Activated naive CD8-positive, alpha-beta T cell treated with anti-CD3 and anti-CD28 coated beads, Interleukin-2, amount 50 U/mL, for 16 hours (primary cell): ENCODE measurements at places on chromosomes 11 and 22.

- no peak for DNase-seq
Observed at GRCh38 chr11:91219535-91219934, 996.7 kb upstream of the CHORDC1 start.

DNA sequence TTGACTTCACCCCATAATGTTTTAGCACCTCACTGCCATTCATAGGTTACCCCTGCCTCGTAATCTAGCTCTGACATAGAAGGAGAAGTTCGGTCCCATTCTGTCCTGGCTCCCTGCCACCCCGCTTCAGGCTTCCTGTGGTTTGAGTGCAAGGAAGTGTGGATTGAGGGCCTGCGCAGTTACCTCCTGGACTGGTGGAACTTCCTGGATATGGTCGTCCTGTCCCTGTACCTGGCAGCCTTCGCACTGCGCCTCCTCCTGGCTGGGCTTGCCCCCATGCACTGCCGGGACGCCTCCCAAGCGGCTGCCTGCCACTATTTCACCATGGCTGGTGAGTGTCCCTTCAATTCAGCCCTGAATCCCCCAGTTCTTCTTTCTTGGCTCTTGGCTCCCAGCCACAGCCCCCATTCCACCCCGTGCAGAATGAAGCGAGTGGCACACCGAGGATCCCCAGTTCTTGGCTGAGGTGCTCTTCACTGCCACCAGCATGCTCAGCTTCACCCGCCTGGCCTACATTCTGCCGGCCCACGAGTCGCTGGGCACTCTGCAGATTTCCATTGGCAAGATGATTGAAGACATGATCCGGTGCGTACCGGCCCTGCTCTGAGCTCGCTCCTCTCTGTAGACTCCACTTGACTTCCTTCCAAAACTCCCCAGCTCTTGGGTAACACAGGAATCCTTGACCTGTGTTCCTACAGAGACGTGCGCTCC lies 15.4 kb downstream of the ART5 start:
- no peak for DNase-seq

DNA sequence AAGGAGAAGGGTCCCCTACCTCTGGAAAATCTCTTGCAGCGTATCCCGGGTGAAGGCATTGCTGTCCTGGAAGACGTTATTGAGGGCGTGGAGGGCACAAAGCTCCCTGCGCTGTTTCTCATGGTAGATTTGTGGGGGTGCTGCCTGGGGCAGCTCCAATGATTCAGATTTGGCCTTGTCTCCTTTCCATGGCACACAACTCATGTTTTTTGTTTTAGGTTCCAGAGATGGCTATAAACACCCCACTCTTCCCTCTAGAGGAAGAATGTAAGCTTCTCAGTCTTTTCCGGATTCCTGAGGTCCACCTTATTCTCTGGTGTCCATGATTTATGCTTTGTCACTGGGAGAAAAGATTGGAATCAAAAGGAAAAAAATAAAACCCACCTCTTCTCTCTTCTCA lies 959 bp downstream of the JOSD1 start:
- DNase-seq: no peak

DNA sequence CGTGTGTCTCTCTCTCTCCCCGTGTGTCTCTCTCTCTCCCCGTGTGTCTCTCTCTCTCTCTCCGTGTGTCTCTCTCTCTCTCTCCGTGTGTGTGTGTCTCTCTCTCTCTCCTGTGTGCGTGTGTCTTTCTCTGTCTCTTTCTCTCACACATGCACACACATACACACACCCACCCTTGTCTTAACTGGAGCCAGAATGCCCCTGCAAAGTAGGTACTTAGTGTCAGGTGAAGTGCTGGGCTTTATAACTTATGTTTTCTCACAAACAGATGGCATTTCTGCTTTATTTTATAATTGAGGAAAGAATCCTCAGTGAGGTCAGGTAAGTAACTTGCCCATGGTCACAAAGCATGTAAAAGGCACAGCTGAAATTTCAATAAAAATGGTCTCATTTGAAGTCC lies 106.0 kb downstream of the CSNK2A3 start:
- no peak for DNase-seq

DNA sequence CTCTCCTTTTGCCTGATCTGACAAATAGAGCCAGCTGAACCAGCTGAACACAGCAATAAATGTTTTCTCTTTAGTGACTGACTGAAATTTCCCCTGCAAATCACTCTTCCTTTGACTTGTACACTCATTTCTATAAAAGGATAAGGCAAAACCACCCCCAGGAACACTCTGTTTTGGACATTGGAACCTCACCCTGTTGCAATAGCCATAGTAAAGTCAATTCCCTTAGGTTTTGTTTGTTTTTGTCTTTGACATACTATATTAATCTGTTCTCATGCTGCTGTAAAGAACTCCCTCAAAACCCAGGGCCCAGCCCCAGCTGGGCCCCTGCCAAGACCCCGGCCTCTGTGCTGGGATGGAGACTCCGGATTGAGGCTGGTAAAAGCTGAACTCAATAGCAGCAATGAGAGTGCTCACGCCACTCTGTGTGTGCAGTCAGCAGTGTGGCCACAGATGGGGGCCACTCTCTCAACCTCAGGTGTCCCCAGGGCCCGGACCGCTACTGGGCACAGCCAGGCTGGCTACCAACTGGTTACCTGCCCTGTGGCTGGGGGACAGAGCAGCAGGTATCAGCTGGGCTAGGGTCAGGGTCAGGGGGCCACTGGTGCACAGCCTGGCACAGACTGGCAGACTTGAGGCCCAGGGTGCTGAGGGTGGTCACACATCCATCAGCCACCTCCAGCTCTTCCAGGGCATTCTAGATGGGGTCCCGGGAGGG lies 597.4 kb downstream of the LUZP2 start:
- no peak for DNase-seq
